ENCODE measurements at places on chromosomes 16 and 17.

- DNase-seq = no peak
These were observed 31.7 kb downstream of the CNGB1 start for GRCh38 chr16:57938936-57939871.

DNA sequence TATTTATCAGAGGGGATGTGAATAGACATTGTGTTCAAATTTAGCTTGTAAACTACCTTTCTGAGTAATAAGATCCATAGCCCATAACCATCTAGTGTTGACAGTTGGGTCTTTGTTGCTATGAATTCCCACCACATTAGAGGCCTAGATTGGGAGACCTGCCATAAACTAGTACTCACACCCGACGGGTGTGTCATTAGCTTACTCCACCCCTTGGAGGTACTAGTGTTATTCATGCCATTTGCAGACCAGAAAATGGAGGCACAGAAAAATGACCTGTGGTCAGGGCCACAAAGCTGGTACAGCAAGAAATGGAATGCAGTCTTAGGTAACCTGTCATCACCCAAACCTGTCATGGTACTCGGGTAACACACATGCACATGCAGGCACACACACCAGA is 41.3 kb upstream of the BCAR1 start:
- DNase-seq = no peak

GRCh38 chr16:72764015-72764654 is 283.8 kb downstream of the ZFHX3 start:
- DNase-seq = no peak

- DNase-seq = peak; percentile 30
These were observed 57.6 kb downstream of the PRMT7 start for GRCh38 chr16:68368301-68368888.

GRCh38 chr17:41959030-41959335 is 7.6 kb upstream of the CNP start:
- DNase-seq = no peak
